HCT116 (cell line): ENCODE measurements at places on chromosomes 4 and X. TPM values are rescaled to one million over a fixed set of nuclear protein-coding genes. Genes with fewer than 3 reads are reported as not detected.

DNA sequence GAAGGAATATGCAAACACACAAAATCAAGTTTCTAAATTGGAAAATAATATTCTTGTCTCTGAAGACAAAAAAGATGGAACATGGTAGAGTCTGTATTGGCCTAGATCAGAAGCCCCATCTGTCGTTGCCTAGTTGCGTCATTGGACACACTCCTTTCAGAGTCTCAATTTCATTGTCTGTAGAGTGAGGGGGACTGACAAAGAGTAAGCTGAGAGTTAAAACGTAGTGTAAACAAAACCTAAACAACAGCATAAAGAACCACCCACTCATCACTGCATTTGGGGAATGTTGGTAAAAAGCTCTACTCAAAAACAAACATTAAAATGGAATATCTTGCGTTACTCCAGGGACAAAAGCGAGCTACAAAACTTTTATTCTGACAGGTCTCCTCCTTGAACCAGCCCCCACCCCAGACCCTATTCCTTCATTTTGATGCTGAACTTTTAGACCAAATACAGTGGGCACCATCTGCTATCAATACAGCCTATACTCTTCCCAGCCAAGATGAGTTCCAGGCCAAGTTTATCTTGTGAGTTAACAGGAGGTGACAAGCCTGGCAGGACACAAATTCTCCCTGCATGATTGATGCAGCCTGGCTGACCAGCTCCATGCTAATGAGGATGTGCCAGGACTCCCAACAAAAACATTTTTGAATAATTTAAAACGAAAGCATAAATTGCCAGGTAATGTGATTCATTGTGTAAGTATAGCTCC, 125.2 kb downstream of the COL25A1 start:
- DNase-seq, result no peak

- no peak for DNase-seq
Measured at GRCh38 chr4:129323658-129324057, 227.7 kb downstream of the C4orf33 start.

GRCh38 chrX:155959018-155959587, 38.4 kb upstream of the IL9R start:
- DNase-seq, result no peak

DNA sequence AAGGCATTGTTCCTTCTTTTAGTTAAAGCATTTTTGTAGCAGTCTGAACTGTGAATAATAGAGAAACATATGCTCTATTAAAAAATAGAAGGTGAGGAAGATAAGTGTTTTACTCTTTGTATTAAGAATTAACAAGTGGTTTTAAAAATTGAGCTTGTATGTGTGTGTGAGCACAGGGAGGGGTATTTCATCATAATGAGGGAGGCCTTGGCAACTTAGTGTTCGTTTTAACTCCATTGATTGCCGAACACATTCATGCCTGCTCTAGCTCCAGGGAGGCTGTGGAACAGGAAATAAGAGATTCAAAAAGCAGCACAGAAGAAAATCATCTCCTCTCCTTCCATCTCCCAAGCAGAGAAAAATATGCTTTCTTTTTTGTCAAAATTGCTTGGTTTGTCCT, 14.8 kb downstream of the SHROOM3 start:
- no peak for DNase-seq

DNA sequence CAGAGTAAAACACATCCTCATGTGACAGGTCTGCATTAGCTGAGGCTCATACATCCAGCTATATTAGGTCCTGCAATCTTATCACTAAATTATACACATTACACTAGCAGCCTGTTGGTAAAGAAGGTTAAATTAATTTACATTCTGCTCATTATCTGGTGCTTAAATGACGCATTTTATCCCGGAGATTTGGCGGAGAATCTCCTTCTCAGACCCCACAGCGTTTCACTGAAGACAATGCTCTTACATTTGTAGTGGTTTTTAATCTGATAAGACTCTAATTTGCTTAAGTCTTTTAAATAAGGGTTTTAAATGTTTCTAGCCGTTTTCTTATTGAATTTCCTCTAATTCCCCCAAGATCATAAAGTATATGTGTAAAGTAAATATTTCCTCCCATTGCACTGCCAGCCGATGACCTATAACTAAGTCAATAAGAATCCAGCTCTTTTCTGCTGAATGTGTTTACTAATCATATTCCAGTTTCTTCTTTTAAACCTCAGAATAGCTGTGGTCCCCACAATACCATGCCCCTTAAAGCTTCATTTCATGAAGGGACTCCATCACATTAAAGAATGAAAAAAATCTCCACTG, 2.1 kb upstream of the PITX2 start:
- no peak for DNase-seq

- DNase-seq, result no peak
Measured at GRCh38 chr4:73952352-73952751, 29.5 kb downstream of the PF4 start.

DNA sequence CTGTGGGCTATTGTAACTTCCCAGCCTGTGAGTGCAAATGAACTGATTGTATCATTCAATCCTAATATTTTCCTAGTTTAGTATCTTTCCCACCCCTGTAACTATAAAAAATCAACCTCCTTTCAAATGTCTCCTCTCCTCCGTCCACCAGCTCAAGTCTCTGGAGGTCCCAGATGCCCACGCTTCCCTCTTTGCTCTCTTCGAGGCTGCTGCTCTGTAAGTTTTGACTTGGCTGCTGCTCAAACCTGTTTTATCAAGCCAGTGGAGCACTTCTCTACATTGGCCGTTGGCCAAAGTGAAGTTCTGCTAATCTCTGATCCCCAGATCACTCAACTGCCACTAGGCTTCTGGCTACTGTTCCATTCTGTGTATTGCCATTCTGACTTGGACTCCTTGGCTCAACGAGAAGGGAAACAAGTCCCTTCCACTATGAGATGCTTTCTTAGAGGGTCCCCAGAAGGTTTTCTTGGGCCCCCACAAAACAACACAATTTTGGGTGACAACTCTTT, 60.7 kb upstream of the RAPGEF2 start:
- DNase-seq, result no peak

DNA sequence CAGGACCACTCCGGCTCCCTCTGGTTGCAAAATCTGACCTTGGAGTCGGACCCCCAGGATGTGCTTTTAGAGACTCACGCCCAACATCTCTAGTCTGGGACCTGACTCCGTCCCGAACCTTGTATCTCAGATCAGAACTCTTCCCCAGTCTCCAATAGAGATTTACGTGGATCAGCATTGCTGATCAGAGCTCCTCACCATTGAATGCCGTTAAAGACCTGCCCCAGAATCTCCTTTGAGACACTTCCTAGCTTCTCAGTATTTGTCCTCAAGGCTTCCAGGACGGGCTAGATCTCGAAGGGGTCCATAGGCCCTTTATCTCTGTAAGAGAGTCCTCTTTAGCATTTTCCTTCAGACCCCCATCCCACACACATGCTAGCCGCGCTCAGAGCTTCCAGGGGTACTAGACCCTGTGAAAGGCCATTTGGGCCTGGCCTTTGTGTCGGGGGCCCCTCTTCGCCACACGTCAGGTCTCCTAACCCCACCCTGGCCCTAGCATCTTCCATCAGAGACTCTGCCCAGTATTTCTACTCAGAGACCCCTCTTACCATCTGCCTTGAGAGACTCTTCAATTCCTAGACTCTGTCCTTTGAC, 662 bp downstream of the UBA1 start:
- no peak for DNase-seq

- no peak for DNase-seq
Measured at GRCh38 chr4:183328832-183329231, 6.6 kb upstream of the CLDN24 start.

- DNase-seq, result no peak
Measured at GRCh38 chrX:10618961-10619360, 1.4 kb downstream of the MID1 start.

DNA sequence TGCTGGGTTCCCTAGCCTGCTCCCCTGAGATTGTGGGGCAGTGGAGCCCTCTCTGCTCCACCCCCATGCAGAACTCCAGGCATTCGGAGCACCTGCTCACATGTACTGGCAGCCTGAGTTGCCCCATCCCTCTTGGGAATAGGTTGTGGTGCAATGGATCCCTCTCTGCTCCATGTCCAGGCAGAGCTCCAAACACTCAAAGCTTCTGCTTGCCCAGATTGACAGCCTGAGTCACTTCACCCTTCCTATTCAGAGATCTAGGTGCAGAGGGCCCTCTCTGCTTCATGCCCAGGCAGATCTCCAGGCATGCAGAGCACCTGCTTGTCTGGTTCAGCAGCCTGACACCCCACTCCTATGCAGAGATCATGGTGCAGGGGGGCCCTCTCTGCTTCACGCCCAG, 18.6 kb upstream of the TEX13B start:
- DNase-seq, result no peak

DNA sequence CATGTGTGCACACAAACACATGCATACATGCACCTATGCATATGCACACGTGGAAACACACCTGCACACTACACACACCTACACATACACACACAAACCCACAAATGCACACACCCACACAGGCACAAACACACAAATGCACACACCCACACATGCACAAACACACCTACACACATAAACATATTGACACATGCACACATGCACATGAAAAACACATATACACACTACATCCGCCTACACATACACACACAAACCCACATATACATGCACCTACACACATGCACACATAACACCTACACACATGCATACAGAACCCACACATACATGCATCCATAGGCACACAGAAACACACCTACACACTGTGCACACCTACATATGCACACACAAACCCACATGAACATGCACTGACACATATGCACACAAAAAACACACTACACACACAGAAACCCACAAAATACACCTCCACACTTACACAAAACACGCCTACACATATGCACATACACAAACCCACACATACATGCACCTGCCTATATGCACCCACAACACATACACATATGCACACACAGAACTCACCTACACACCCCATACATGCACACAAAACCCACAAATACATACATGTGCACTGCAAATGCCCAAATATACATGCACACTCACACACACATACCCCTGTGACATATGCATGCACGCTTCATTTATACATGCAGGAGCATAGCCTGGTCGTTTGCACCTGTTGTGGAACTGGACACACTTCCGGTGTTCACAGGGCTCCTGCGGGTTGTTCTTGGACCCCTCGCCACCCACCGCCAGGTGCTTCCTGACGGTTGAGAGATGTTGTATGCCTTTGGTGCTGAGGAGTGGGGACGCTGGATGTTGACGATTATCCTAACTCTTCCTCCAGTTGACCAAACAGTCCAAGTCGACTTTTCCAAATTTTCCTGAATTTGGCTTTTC, 22.1 kb downstream of the CD99 start:
- DNase-seq, result no peak

DNA sequence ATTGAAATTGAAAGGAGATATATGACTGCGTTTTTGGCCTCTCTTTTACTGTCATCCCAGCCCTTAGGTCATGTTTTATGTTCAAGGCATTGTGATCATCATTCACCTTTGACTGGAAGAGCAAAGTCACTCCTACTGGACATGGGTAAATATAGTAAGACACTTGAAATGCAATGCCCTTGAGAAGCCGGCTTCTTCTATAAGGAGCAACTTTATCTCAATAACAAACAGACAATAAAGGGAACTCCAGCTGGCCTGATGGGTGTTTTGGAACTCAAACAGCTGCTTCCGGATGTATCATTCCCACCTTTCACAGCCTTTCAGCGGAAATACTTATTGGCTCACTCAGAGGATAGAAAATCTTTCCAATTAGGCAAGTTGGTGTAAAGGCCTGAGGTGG, 65.1 kb upstream of the C4orf54 start:
- DNase-seq, result no peak

DNA sequence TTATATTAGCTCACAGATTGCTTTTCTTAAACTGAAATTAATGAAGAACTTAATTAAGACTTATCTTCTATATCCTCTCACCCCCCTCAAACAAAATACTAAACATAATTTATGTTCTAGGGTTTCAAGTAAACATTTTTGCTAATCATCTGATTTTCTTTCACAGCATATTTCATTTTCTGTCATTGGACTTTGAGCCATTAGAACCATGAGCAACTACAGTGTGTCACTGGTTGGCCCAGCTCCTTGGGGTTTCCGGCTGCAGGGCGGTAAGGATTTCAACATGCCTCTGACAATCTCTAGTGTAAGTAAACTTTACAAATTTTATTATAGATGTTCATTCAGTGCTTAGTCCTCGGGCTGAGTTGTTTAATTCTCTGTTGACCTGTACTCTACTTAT, 3.3 kb downstream of the PDLIM5 start:
- DNase-seq, result no peak

DNA sequence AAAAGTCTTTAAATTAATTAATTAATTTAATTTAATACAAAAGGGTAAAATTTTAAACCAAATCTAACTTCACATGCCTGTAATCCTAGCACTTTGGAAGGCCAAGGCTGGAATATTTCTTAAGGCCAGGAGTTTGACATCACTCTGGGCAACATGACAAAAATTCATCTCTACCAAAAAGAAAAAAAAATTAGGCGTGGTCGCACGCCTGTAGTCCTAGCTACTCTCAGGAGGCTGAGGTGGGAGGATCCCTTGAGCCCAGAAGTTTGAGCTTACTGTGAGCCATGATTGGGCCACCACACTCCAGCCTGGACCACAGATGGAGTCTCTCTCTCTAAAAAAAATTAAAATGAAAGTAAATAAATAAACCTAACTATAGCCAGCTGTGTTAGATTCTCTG, 39.2 kb upstream of the ANTXR2 start:
- no peak for DNase-seq

DNA sequence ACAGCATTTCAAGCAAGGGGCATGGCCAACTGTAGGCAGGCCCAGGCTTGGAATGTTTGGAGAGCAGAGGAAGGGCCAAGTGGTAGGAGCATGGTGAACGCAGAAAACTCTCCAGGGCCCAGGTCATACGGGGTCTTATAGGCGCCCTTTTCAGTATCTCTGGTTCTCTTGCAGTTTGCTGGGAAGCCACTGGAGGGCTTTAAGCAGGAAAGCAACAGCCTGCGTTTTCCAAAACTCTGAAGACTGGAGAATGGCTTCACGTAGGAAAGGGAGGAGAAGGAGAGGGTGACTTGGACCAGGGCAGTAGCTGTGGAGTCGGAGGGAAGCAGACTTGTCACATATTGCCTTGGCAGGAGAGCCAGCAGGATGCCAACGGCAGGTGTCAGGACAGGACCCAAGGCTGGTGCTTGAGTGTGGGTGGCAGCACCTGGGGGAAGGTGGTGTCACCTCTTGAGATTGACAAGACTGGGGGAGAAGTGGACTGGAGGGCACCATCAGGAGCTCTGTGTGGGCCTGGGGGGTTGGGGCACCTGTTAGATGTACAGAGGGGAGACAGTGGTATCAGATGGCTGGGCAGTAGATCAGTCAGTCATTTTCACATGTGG, 21.9 kb downstream of the TKTL1 start:
- DNase-seq, result no peak

Gene PRR32
- total RNA-seq, result not detected

Gene SLC6A8
- total RNA-seq, result 101 TPM

Gene MSN
- 119 TPM for total RNA-seq

Gene POU4F2
- total RNA-seq, result not detected

Gene DCX
- not detected for total RNA-seq

Gene TLR2
- 0.12 TPM for total RNA-seq

Gene TFE3
- 17.1 TPM for total RNA-seq

Gene LDB2
- total RNA-seq, result 0.12 TPM

Gene DKK2
- not detected for total RNA-seq

Gene RS1
- total RNA-seq, result not detected

Gene BEND4
- total RNA-seq, result 0.05 TPM
